Activated CD4-positive, CD25-positive, alpha-beta regulatory T cell treated with anti-CD3 and anti-CD28 coated beads, Interleukin-2, amount 50 U/mL, for 16 hours (primary cell): ENCODE measurements at places on chromosomes 4 and X.

DNA sequence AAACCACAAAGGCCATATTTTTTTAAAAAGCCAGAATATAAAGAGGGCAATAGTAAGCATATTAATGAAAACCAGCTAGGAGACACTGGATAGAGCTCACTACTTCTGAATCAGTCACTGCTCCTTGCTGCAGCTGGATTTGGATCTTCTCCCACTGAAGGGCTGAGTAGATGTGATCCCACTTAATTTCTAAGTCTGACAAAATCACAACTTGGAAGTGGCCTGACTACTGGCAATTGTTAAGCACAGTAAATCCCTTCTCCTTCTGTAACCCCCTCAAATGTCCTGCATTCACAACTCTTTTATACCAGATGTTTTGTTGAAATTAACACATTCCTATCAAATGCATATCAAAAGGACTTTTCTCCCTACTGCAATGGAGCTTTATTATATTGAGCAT, 72.9 kb downstream of the AMMECR1 start:
- no peak for DNase-seq

- peak; percentile 53 for DNase-seq
These were observed 1.5 kb downstream of the BRWD3 start for GRCh38 chrX:80807992-80808735.

- no peak for DNase-seq
These were observed 29.4 kb downstream of the ELF4 start for GRCh38 chrX:130080791-130081367.

GRCh38 chr4:1869530-1870327, 1.5 kb upstream of the NSD2 start:
- no peak for DNase-seq

DNA sequence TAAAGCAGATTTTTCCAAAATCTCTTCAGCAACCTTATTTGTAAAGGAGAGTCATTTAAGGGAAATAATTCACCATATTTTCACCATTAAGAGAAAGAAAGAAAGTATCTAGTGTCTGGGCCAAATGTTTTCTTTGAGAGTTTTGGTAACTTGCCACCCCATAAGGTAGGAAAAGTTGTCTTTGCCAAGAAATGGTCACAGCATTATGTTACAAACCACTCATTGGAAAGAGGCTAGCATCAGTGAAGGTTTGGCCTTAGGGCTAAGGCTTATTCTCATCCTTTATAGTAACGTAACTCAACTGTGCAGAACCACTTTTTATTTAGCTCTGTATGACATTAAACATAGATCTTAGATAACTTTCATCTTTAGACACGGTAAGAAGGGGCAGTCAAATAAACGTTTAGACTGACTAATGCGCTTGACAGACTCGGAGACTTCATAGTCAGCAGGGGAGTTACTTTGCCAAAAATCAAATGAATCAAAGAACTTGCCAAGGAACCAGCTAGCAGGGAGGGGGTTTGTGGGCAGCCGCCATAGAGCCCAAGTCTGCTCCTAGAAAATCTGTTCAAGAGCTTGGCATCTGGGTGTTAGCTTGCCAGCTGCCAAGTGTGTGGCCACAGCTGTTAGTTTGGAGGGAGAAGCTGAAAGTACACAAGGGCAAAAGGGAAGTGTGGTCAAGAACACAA, 182.8 kb upstream of the GRID2 start:
- DNase-seq: no peak

GRCh38 chr4:122218762-122219161, 66.6 kb downstream of the BLTP1 start:
- DNase-seq: no peak

- DNase-seq: no peak
These were observed 4.7 kb downstream of the BLTP1 start for GRCh38 chr4:122156819-122157218.

DNA sequence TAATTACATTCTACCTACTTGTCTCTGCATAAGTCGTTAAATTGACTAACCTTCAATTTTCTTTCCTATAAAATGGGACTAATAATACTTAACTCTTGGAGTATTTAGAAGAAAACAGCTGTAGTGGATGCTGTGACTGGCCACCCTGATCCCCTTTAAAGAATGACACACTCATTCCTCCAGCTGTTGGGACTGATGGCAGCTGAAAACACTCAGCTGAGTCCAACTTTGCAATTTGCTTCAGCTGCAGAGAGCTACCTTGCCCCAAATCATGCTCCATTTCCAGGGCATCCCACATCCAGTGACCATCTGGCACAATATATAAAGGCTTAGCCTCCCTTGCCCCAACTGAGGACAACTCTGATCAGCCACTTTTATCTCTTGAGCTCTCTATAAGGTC, 89.1 kb downstream of the MID1IP1 start:
- no peak for DNase-seq

- no peak for DNase-seq
These were observed 132.4 kb downstream of the ENOX2 start for GRCh38 chrX:130770615-130771014.

DNA sequence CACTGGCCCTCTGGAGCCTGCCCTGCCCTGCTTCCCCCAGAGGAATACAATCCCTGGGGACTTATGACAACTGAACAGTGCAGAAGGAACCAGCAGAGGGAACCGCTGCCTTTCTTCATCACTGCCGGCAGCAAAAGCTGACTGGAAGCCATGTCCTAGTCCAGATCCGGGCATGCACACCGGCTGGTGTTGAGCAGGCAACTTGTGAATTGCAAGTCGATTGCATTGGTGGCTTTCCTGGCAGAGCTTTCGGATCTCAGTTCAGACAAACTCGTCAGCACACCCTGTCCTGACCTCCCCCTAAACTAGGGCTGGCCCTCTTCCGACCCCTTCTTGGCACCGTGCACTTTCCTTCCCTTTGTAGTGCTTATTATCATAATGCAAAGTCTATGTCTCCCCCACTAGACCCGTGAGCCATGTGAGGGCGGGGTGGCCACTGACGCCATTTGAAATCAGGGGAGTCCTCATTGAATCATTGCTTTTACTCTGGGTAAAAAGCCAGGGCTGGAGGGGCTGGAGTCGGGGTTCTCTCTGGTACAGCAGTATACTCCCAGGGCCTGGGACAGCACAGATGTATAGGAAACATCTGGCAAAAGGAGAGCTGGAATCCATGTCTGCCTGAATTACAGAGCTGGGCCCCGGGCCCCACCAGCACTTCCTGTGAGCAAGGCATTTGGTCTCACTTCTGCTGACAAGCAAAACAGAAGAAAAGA, 1.8 kb downstream of the ARHGAP4 start:
- DNase-seq: no peak

DNA sequence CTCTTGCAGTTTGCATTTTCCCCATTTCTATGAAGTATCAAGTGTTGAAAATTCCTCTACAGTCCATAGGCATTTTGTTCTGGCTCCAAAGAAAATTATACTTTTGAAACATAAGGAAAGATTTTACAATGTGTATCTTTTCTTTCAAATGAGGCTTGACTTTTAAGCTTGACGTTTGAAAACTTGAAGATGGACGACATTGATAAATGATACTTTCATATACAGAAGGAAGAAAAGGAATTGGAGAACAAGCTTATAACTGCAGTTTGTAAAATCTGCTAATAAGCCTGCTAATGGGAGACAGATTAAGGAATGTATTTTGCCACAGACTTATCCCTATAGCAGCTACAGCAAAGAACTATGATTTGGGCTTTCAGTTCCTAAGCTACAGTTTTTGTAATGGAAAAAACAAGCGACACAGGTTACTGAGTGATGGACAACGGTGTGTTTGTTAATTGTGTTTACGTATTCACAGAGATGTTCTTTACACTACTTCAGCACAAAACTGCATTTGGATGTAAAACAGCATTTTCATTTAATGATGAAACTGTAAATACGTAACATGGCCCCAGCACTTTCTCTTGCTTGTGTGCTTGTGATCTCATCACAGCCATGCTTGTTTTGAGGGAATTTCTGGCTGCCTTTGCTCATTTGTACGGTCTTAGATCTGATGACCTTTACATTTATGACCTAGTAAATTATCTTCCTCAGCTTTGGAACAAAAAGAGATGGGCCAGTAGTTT, 83.2 kb upstream of the FAT1 start:
- no peak for DNase-seq

GRCh38 chr4:87121341-87122065, 98.9 kb downstream of the KLHL8 start:
- no peak for DNase-seq

- DNase-seq: no peak
These were observed 691.3 kb upstream of the PCDH7 start for GRCh38 chr4:30028826-30029225.

DNA sequence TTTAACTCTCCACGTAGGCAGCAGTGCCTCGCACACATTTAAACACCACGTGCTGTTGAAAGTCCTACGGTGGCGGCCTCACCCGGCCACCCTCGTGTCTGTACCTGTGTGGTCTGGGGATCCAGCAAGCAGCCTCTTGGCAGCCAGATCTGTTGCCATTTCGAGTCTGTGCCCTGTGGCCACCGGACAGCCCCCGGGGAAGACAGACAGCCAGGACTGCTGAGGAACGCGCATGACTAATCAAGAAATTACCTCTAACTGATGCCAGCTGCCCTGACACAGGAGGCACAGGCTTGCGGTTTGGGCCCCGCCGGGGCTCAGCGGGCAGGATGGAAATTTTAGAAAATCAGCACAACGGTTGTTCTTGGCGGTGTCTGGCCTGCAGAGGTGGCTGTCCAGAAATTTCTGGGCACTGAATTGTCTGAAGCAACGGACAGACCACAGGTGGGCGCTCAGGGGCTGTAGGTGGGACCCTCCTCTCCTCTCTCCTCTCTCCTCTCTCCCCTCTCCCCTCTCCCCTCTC, 15.6 kb upstream of the ASMTL start:
- DNase-seq: peak; percentile 54

- DNase-seq: no peak
These were observed 210.7 kb downstream of the PDGFRA start for GRCh38 chr4:54439831-54440243.

- DNase-seq: no peak
These were observed 213.1 kb upstream of the FAT1 start for GRCh38 chr4:186936496-186937375.

GRCh38 chr4:26239801-26240200, 81.0 kb upstream of the RBPJ start:
- no peak for DNase-seq

GRCh38 chrX:136768469-136769084, 12.2 kb downstream of the ARHGEF6 start:
- no peak for DNase-seq

DNA sequence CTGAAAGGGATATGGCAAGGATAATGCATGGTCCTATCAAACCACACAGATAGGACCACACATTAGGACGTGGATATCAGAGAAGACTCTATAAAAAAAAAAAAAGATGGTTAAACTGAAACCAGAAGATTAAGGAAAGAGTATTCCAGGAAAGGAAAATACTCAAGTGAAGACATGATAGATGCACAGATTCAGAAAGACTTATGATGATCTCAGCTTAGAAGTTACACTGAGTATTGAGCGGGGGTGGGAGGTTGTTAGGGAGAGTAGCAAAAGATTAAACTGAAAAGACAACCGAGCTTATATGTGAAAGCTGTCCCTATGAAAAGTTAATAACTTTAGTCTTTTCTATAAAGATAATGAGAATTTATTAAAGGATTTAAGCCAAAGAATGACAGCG, 211.0 kb upstream of the EMCN start:
- DNase-seq: no peak

DNA sequence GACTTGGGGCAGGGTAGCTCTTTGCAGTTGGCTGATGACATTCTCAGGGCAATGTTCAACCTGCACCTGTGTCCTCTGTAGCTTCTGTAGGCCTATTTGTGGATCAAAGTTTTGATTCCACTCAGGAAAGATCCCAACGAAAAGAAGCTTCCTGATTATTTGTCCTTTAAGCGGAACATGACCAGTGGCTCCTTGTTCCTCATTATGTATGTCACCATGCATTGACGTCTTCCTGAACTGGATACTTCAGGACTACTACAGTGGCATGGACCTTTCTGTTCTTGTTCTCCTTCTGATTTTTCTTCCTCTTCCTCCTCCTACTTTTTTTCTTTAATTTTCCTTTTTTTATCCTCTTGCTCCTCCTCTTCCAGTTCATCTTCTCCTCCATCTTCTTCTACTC, 62.4 kb downstream of the NBDY start:
- no peak for DNase-seq
